ENCODE measurements at places on chromosomes 3 and 15.

- DNase-seq, result no peak
Measured at GRCh38 chr3:124993466-124993865, 58.9 kb upstream of the MUC13 start.

- DNase-seq, result no peak
Measured at GRCh38 chr15:87639305-87640011, 617.1 kb downstream of the NTRK3 start.

GRCh38 chr3:119570229-119570628 is 9.1 kb upstream of the ADPRH start:
- no peak for DNase-seq

DNA sequence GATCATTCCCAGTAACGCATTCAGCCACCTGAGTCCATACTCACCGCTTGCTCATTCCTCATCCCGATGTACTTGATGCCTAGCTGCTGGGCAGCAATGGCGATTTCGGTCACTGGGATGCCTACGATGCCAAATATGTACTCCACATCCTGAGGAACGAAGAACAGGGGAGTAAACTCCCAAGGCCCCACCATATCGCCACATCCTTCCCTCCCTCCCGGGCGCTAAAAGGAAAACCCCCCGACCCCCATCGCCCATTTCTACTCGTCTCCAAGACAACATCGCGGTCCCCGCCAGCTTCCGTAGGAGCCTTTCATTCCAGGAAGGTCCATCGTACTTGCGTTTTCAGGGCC is 347 bp downstream of the HACL1 start:
- DNase-seq, result no peak

DNA sequence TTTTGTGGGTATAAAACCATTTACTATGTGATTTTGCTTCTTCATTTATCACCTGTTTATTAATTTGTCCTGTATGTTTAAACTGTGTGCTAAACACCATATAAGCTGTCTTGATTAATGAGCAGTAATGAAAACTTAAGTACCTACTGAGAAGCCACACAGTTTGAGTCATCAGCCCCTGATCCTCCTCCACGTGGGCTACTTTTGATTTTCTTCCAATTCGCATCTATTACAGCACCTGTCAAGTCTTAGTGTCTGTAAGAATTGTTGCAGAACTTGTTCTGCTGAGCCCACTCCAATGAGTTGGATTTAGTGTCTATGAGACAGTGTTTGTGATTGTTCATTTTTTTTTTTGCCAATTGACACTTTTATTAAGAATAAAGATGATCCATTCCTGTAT is 16.8 kb downstream of the EPHA6 start:
- DNase-seq, result peak; percentile 44

Data from NCI-H446 treated with DMSO at 0.1 percent for 48 hours (cell line).